ENCODE measurements at places on chromosomes 12 and 14.

GRCh38 chr14:65961004-65961403 is 525.2 kb upstream of the CCDC196 start:
- peak; percentile 71 for DNase-seq

- DNase-seq = no peak
These were observed 66.3 kb downstream of the OTX2 start for GRCh38 chr14:56744016-56744415.

DNA sequence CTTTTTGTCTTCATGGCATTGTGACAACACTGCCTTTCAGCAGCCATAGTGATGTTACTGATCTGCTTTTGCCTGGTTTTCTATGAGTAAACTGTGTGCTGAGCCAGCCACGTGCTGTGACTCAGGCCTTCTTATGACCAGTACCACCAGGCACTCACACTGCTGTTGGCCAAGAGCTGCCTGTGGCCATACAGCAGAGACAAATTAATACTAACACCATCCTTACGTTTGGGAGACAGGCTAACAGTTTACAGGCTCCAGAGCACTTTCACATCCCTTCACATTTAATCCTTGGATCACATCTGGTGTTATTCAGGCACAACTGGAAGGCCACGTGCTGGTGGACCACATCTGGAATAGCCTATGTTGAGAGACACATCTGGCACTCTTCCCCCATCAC is 377.9 kb downstream of the CCDC91 start:
- DNase-seq = no peak

DNA sequence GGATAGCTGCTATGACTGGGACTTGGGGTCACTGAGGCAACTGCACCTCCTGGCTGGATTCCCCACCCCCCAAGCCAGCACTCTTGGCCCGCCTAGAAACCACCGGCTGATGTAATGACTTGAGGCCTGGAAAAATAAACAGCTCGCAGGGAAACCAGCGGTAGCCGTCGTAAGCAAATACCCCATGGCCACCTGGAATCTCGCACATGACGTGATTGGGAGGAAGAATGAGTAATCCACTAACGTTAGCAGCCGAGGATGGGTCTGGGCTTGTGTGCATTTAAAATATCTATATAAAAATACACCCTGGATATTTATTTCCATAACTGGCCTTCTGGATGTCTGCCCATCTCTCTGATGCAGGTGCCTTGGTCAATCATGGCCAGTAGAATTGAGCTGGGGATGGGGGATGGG is 120.1 kb downstream of the SMOC1 start:
- DNase-seq = no peak

- DNase-seq = peak; percentile 63
These were observed 31.1 kb downstream of the ALDH1L2 start for GRCh38 chr12:105053116-105053572.

DNA sequence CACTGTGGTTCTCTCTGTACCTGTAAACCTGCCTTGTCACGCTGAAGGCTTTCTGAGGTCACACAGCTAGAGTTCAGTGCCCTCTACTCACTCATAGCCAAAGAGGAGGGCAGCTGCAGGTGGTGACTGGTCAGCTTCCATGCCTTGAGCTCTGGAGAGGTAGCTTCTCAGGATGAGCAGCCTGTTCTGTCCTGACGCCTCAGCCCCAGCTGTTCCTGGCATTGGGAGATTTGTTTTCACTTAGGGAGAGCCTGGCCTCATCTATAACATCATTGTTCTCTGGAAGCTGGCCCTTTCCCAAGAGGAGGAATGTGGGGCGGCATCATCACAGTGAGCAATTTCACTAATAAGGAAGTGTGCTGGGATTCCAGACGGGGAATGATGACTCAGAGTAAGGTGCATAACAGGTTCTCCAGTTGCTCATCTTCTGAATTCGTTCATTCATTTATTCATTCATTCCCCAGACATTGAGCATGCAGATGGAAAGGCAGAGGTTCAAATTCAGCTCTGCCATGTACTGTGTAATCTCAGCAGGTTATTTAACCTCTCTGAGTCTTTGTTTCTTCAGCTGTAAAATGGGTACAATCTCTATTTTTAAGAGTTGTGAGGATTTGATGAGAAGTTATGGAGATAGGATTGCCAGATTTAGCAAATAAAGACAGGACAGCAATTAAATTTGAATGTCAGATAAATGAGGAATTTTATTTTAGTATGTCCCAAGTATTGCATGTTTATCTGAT is 255.8 kb upstream of the CRY1 start:
- no peak for DNase-seq

GRCh38 chr14:92515546-92516343 is 2.2 kb downstream of the RIN3 start:
- no peak for DNase-seq

DNA sequence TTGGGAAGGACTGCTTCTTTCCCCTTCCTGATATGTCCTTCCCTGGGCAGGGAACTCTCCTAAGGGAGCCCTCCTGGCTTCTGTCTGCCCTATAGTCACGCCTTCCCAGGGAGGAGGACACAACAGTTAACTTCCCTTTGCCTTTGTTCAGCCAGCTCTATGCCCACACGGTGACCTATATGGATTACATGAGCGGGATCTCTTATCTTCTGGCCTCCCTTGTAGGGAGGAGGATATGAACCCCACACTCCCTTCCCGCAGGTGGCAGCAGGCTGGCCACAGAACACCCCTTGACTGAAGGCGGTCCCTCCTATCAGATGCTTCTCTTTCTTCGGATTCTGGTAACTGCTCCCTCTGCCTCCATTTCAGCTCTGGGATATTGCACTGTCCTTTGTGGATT is 135.6 kb upstream of the MAX start:
- no peak for DNase-seq

GRCh38 chr12:106174876-106175275 is 36.1 kb upstream of the NUAK1 start:
- no peak for DNase-seq

GRCh38 chr12:47449797-47450196 is 256.0 kb downstream of the RPAP3 start:
- no peak for DNase-seq

DNA sequence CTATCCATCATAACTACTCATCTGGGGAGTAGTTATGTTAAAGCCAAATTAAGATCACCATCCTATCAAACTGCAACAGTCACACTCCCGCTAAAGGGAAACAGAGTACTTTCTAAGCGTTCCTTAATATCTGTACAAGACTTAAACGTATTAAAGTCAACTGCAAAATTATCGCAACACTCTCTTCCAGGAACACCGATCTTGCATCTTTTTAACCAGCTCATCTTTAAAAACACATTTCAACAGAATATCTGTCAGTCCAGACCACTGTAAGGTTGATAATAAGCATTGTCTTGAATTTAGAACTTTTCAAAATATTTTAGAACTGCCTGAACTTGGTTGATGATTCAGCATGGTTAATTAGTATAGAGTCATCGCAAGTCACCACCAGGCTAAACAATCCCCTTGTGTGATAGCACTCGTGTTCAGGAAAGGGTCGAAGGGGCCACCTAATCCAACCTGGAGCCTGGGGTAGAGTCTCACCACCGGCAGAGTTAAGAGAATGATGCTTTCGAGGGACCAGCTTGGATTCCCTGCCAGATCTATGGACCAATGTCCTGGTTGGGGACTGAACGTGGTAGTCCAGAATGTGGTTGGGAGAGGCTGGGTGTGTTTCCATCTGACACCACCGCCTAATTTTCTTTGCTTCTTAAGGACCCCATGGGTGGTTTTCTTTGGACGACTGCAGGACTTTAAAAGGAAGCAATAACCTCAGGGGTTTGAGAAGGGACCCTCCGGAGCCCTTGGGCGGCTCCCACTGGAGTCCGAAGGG is 890 bp downstream of the SPTLC2 start:
- peak; percentile 3 for DNase-seq

DNA sequence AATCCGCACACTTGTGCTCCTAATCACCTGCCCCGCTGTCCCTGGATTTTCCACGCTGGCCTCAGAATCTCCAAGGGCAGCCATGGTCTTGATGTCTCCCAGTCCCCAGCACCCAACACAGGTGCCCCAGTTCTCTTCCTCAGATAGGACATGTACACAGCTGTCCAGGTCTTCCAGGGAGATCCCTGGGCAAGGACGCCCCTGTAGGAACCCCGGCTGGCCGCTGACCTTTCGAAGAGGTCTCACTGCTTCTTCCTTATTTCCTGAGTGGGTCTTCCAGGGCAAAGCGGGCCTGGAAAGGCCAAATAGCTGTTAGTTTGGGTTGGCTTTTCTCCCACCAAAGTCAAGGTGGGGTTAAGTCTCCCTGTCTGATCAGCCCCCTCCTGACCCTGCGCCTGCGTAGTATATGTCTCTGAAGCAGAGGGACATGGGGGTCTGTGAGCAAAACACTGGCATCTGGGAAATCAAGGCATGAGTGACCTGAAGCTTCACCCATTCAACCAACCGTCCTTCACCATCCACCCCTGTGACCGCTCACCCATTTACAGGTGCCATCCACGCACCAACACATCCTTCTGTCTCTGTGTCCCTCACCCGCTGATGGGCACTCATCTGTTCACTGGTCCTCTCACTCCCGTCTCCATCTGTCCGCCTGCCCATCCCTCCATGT is 4.6 kb downstream of the BEGAIN start:
- DNase-seq = no peak

DNA sequence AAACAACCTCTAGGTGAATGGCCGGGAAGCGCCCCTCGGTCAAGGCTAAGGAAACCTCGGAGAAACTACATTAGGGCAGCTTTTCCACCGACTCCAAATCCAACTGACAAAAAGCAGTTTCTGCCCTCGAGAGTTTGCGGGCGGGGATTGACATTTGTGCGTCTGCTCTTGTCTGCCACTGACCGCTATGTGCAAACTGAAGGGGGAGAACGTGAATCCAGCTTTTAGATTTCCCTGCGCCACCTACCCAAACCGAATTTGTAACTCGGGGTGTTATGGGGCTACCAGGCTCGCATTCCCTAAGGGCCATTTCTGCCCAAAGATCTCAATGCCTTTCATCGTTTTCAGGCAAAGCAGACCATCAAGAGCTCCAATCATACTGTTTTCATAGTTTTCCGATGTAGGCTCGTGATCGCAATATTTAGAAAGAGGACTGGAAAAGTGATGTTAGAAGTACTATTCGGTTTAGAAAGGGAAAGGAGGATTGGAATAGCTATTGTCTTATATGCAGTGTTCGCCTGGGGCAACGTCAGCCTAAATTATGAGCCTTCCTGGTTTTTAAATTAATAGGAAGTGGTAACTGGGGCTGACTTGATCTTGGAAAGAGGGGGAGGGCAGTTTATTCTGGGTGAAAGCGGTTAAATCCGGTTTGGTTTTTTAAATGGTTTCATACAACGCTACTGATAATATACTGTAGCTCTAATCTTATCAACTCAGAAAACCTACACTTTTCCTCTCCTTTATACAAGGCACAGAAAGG is 45.4 kb downstream of the BCAT1 start:
- no peak for DNase-seq

DNA sequence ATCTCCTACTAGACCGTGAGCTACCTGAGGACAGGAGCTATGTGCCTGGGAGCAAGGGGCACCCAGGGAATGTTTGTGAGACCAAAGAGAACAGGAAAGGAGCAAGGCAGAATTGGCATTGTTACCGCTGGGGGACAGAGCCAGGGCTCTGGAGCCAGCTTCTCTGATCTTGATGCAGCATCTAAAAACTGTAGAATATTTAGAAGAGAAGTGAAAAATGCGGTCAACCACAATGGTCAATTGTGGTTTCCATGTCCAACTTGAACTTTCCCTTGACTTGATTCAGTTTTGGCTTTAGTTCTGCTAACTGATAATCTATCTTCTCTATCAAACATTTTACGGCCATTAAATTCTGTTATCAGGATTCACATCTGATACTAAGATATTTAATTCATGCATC is 201.2 kb downstream of the ANO4 start:
- no peak for DNase-seq

DNA sequence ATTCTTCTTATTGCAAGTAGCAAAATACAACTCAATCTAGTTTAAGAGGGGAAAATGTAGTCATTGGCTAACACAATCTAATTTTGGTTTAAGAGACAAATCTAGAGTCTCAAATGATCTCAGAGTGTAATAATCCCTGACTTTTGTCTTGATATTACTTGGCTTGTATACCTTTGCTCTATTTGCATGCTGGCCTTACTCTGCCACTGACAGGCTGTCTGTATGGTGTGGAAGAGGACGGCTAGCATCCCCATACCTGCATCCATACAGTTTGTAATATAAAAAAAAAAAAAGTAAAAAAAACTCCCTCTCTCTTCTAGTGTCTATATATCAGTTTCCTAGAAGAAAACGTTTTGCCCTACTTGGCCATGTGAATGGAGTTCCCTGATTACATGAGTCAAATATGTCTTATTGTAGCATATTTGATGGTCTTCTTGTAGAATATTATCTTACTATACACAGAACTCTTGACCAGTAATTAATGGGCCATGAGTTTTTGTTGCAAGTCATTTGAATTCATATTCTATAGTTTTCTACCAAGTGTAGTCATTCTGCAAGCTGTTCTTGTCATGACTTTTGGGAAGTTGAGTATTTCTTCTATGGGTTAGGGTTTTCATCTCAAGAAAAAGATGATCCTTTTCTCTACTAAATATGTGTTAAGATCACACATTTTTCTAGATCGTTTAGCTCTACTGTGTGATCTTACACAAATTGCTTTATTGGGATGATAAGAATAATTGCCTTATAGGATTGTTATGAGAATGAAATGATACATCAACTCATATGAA is 8.2 kb downstream of the HIF1A start:
- no peak for DNase-seq

DNA sequence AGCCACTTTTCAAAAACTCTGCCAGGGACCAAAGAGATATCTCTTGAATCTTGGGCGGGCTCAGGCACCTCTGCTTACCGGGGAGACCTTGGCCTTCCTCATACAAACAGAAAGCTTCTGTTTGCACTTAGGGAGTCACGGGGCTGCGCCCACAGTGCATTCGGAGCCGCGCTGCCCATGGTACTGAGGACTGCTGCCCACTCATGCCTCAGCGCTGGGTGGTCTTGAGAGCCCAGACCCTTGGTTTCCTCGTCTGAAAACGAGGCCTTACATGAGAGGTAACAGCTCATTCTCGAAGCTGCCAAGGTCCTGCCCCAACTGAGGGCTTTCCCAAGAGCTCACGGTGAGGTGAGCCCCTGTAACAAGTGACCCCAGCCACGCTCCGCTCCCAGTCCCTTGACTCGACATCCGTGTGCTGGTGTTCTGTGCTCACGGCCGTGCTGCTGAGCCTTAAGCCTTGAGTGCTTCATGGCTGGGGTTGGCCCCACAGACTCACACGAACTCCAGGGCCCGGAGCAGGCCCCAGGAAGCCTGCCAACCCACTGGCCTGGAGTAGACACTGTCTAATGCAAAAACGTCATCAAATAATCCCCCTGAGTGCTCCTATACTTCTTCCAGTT is 47.4 kb upstream of the GPR68 start:
- DNase-seq = no peak

DNA sequence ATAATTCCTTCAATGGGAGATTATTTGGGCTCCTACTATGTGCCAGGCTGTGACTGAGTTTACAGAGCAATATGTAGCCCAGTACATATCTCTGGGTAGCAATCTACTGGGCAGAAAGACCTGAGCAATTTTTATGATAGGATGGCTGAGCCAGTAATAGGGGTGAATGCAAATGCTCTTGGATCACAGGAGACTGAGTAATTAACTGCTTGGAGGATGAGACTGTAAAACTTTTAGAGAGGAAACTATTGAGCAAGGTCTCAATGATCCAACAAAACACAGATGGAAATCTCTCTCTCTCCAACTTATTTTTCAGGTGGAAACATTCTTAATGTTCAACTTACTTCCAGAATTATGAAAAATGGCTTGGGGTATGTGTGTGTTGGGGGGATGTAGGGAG is 402.2 kb downstream of the AEBP2 start:
- DNase-seq = no peak

Data from stimulated activated CD4-positive, alpha-beta T cell treated with anti-CD3 and anti-CD28 coated beads, Interleukin-12 subunit alpha, Interleukin-12 subunit beta, amount 100 ng/mL, for 4 hours (primary cell).